ENCODE measurements at places on chromosomes 5 and 9. TPM values are rescaled to one million over a fixed set of nuclear protein-coding genes. Genes with fewer than 3 reads are reported as not detected.

DNA sequence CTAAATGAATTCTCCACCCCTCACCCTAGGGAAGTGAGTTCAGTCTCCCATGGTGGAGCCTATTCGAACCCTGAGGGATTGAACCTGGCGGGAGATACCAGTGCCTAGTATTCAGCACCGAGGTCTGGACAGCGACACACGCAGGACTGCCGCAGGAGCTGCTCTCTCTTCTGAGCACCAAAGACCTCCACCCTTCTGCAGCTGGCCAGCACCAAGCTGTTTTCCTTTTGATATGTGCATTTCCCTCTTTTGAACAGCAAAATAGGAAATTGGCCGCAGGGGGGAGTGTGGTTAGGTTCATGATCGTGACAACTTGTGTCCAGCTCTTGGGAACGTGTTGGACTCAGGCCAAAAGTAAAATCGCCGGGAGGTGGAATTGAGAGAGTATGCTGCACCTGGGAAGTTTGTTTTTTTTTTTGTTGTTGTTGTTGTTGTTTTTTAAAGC is 1.2 kb upstream of the PCSK1 start:
- H3K27ac ChIP-seq, result no peak overlapping the region
- peak; percentile 63 for DNase-seq
- no peak overlapping the region for H3K4me3 ChIP-seq
- peaks cover 36% of the 10 kb centered on the region for H3K4me1 ChIP-seq
- peaks cover 34% of the 10 kb centered on the region for H3K27me3 ChIP-seq

SAXO1 gene
- not detected for polyA plus RNA-seq

DNA sequence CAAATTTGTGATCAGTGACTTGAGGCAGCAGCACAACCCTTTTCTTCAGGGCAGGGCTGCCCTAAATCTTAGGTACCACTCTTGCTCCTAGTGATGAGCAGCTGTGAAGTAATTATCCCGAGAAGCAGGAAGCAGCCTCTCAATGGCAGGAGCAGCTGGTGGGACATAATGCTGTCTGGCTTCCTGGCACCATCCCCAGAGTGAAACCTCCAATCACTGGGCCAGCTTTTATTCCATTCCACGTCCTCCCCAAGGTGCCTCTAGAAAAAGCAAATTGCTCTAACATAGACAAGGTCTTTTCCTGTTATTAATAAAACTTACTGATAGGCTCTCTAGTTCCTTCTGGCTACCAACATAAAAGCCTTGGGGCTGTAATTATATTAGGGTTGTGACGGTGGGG is 154.0 kb downstream of the FRMD3 start:
- no peak overlapping the region for H3K27ac ChIP-seq
- no peaks in the 10 kb centered on the region for H3K27me3 ChIP-seq
- no peaks in the 10 kb centered on the region for H3K36me3 ChIP-seq
- H3K4me3 ChIP-seq, result no peak overlapping the region

DNA sequence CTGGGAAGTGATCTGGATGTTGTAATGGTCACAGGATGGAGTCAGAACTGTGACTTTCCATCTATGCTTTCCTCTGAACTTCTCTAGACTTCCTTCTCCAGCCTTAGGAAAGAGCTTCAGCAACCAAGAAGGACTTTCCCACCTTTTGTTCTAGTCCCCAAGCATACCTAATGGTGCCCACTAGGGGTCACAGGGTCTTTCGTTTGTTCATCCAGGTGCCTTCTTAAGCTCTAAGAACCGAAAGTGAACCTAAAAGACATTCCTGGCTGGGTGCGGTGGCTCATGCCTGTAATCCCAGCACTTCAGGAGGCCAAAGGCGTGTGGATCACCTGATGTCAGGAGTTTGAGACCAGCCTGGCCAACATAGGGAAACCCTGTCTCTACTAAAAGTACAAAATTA is 1.8 kb upstream of the WNT8A start:
- no peak overlapping the region for H3K27ac ChIP-seq
- H3K4me3 ChIP-seq, result no peak overlapping the region
- H3K4me1 ChIP-seq, result no peaks in the 10 kb centered on the region
- no peaks in the 10 kb centered on the region for H3K36me3 ChIP-seq

DNA sequence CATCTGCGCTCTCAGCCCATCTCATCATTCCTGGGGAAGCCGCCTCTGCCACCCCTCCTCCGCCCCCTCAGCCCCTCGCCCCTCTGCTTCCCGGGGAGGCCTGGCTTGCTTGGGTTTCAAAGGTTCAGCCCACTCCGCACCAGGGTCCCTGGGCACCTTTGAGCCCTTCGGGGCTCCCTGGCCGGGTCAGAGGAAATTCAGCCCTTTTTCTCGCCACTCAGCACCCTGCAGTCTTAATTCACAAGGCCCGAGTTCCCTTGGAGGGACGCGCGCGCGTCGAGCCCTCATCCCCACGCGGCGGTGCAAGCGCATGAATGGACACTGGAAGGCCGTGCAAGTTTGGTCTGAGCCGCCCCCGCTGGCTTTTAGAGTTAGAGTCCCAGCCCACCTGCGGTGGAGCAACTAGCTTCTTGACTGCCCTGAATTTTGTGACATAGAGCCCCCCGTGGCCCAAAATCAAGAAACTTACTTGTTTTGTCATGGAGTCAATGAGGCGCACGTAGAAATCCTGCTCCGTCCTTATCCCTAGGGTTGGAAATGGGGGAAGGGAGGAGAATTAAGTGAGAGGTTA is 4.5 kb downstream of the EBF1 start:
- DNase-seq, result peak; percentile 22
- H3K27me3 ChIP-seq, result peaks cover 40% of the 10 kb centered on the region
- peak overlapping the region; percentile 5 for H3K27ac ChIP-seq
- H3K4me1 ChIP-seq, result peaks cover 44% of the 10 kb centered on the region

SPINK4 gene
- 19.1 TPM for polyA plus RNA-seq

RLN1 gene
- not detected for polyA plus RNA-seq

GRCh38 chr9:94623253-94623652 is 16.1 kb downstream of the FBP1 start:
- H3K4me3 ChIP-seq, result no peak overlapping the region
- H3K36me3 ChIP-seq, result peaks cover 6% of the 10 kb centered on the region
- H3K4me1 ChIP-seq, result no peaks in the 10 kb centered on the region
- DNase-seq, result peak; percentile 70

DNA sequence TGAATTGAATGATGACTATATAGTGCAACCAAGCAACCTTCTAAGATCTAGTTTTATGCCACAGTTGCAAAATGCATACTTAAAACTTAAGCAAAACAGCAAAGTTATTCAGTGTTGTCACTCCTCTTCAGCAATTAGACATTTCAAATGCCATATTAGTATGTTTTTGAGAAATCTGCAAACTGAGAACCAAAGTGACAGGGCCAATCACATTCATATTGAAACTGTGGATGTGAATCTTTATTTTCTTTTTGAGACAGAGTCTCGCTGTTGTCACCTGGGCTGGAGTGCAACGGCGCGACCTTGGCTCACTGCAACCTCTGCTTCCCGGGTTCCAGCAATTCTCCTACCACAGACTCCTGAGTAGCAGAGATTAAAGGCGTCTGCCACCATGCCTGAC is 249.2 kb upstream of the EFNA5 start:
- no peak overlapping the region for H3K27ac ChIP-seq
- H3K4me1 ChIP-seq, result no peaks in the 10 kb centered on the region
- H3K4me3 ChIP-seq, result no peak overlapping the region
- no peak for DNase-seq
- no peaks in the 10 kb centered on the region for H3K27me3 ChIP-seq
- no peaks in the 10 kb centered on the region for H3K36me3 ChIP-seq

IL4 gene
- polyA plus RNA-seq, result not detected

SLC27A6 gene
- polyA plus RNA-seq, result not detected

C7 gene
- 45.4 TPM for polyA plus RNA-seq
